ENCODE measurements at places on chromosomes 13 and 19. TPM values are rescaled to one million over a fixed set of nuclear protein-coding genes. Genes with fewer than 3 reads are reported as not detected.

Gene MBD3L3
- polyA plus RNA-seq: not detected

Gene CDC42EP5
- polyA plus RNA-seq: 19.8 TPM

Gene IGSF23
- not detected for polyA plus RNA-seq

DNA sequence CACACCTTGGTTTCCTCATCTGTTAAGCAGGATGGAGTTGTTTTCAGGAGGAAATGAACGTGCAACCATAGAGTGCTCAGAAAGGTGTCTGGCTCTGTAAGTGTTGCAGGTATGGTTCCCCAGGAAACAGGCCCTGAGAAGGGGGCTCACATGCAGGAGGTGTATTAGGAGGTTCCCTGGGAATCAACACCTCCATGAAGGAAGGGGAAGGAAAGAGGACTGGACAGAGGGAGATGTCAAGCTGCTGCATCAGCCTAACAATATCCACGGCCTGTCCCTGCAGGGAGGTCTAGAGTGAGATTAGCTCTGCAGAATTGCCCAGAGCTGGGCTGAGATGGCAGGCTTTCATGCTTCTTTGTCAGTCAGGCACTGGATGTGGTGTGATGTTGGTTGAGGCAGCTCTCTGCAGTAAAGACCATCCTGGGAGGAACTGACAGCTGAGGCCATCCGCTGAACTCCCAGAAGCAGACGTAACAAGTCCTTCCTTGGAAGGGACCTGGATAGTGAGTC lies 373.3 kb downstream of the ZNF536 start:
- DNase-seq: no peak

Gene SEMA6B
- 45.9 TPM for polyA plus RNA-seq

DNA sequence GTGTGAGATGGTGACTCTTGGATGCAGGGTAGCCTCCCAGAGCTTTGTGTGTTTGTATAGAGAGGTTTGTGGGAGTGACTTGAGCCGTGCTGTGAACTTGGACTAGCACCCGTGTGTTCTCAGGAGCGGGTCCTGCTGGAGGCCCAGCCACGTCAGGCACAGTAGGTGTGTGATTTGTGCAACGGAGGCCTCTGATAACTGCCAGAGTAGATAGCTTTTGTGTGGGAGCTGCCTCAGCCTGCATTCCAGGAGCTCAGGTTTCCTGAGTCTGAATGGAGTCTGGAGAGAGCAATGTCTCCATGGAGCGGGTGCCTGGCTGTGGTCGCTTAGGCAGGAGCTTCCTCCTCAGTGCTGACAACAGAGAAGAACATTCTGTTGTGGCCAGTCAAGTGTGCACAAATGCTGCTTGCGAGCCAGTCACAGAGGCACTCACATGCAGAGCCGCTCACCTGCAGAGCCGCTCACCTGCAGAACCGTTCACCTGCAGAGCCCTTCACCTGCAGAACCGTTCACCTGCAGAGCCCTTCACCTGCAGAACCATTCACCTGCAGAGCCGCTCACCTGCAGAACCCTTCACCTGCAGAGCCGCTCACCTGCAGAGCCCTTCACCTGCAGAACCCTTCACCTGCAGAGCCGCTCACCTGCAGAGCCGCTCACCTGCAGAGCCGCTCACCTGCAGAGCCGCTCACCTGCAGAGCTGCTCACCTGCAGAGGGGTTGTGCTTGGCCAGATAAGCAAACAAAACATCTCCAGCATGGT lies 32.6 kb downstream of the TFDP1 start:
- no peak for DNase-seq

DNA sequence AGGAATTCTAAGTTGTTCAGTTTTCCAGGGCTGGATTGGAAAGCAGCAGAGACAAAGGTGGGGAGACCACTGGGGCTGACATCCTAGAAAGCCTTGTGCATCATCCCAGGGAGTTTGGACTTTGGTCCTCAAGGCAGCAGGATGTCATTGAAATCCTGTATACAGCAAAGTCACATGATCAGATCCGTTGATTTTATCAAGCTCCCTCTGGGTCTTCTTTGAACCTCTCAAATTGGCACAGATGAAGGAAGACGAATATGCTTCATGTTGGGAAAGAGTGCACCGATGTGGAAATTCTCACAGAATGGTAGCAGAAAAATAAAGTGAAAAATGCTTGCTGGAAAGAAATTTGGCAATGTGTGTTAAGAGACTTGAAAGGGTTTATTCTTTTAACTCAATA lies 149.8 kb upstream of the TMTC4 start:
- DNase-seq: no peak

DNA sequence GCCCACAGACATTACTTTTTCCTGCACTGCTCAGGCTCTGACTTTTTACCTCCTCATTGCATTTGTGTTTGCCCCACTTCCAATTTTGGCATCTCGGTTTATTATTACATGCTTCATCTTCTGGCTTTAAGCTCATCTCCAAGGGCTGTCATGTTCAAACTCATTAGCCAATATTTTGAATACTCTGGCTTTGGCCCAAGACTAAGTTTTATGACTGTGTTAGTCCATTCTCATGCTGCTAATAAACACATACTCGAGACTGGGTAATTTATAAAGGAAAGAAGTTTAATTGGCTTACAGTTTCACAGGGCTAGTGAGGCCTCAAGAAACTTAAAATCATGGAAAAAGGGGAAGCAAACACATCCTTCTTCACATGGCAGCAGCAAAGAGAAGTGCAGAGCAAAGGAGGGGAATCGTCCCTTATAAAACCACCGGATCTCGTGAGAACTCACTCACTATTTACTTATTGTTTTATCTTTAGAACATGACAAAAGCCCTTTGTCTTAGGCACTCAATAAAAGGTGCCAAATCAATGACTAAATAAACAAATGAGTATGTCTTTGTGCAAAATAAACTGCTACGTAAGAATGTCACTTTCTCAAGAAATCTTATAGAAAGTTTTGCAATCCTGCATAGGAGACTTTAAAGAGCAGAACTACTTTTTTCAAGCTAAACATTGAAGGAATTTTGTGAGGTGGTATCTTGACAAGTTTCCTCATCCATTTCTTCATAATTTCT lies 233.4 kb upstream of the SPRY2 start:
- DNase-seq: no peak

DNA sequence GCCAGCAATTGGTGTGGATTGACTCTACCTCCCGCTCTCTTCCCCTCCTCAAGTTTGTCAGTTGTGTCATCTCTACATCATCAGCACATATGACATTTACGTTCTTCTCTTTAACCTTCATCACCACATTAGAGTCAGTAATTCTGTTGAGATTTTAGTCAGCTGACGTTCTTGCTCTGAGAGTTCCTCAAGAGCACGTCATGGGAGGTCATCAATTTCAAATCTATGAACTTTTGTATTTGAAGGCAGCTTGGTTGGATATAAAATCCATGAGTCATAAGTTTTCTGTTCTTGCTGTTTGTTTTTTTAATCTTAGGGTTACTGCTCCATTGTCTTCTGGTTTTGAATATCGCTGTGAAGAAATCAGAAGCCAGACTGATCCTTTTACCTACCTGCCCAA lies 21.8 kb upstream of the ARGLU1 start:
- DNase-seq: no peak

DNA sequence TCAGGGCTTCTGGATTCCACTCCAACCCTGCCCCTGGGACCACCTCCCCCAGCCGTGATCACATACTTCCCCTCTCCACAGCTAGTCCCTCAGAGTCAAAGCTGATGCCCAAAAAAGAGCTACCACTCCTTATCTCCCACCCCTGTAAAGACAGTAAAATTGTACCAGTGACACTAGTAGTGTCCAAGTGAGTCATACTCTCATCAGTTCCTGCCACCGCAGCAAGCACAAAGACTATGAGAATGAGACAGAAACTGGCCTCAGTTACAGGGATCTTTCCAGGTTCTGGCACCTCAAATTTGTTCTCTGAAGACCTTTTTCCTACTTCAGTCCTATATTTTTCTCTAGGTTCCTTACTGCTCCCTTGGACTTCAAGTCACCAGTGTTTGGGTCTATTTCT lies 144.2 kb downstream of the SPRY2 start:
- no peak for DNase-seq

All from muscle of back (tissue), 13 donors.